ENCODE measurements at places on chromosomes 3 and 15.

- no peak for DNase-seq
These were observed 10.6 kb upstream of the UTS2B start for GRCh38 chr3:191340966-191341365.

- DNase-seq = no peak
These were observed 64.2 kb downstream of the BOC start for GRCh38 chr3:113275583-113275928.

- no peak for DNase-seq
These were observed 806.7 kb upstream of the EPHA6 start for GRCh38 chr3:96007650-96008195.

DNA sequence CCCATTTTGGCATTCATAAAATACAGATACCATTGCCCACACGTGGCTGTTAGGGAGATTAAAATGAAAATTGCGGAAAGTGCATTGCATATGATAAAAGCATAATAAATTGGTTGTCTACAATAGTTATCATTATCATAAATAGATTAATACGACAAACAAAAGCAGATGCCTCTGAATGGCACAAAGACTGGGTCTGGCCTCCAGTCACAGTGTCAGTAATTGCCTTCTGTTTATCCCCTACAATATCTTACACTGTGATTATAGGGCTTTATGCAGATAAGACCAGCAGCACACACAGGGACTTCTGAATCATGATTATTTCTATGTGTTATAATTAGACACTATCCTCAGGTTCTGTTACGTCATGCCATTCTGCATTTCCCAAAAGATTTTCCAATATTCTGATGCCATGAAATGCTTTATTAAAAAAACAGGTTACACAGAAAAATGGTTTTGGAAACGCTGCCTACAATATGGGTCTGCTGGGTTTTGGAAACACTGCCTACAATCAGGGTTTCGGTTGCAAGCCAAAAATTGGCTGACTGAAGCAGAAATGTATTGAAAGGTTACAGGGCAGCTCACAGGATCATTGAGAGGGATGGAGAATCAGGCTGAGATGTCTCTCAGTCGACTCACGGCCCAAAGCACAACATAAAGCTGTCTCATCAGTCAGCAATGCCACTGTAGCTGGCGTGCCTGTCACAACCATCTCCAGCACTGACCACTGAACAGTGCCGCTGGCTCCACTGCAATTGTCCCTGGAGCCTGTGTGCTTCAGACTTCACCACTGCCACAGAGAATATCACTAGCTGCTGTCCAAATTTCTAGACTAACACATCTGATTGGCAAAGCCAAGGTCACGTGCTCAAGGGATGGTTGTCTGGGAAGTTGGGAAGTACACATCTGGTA, 248.1 kb downstream of the ERC2 start:
- DNase-seq = no peak

DNA sequence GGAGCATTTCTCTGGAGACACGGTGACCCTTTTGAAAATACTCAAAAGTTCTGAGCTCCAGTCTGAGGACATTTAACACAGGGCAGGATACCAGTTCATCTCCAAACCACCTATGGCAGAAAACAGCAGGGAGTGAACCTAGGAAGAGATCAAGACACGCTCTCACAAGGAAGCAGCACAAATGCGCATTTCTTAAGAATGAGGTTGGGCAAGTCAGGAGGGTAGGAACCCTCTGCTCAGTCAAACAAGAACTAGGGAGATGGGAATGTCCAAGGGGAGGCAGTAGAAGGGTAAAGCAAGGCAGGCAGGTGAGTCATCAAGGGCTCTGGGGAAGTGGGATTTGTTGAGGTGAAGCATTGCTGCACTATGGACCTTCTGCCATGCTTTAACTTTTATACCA, 60.3 kb upstream of the PSMD6 start:
- no peak for DNase-seq

DNA sequence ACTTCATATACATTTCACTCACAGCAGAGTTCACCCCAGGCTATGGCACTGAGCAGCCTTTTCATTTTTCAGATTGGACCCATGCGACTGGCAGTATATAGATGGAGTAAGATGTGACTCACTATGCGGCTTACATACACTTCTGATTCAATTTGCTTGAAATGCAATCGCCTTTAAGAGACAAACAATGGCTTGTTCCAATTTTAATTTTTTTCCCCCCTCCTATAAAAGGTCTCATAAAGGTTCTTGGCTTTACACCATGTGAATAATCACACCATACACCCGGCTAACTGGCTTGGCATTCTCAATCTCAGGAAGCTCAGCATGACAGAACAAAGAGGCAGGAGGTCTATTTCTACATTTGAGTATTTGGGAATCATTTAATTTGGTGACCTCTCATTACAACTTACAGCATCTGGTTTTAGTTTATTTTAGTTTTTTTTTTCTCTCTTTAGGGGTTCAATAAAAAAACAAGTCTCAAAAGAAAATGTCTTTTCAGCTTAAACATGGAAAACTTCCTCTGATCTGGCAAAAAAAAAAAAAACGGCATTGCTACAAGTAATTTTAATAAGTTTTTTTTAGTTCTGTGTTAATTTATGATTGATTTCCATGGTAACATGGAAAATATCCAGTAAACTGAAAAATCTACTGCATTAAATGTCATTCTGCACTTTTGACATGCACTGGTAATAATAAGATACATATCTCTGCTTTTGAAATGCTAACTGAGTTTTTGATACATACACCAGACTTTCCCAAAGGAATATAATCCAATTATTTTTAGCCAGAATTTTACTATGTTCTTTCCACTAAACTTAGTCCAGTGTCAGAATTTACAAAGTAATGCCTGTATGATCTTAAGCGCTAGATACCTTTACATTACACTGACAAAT, 38.8 kb downstream of the GADL1 start:
- DNase-seq = no peak

Data from activated CD4-positive, alpha-beta T cell treated with anti-CD3 and anti-CD28 coated beads, Interleukin-2, Interleukin-6, amounts not matched to agents 100 ng/mL and 50 ng/mL, durations not matched to agents 16 hours and 8 hours (primary cell).